ENCODE measurements at places on chromosomes 2 and 18. TPM values are rescaled to one million over a fixed set of nuclear protein-coding genes. Genes with fewer than 3 reads are reported as not detected.

DNA sequence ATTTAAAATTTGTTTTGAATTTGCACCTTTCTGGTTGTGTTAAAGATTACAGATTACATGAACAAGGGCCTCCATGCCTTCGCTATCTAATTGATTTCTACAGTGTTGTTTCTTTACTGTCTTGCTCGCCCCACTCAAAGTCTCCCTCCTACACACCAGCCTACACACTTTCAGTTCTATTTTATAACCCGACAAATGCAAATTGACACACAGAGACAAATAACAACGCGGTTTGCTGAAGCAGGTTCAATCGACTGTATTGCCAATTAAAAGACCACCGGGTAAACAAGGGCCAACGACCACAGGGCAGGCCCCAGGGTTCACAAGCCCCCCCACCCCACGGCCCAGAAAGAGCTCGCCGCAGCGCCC is 869 bp downstream of the STARD7 start:
- no peak for DNase-seq

GRCh38 chr2:215455958-215456357 is 20.1 kb upstream of the FN1 start:
- DNase-seq, result no peak

CIB4 gene
- not detected for total RNA-seq

DNA sequence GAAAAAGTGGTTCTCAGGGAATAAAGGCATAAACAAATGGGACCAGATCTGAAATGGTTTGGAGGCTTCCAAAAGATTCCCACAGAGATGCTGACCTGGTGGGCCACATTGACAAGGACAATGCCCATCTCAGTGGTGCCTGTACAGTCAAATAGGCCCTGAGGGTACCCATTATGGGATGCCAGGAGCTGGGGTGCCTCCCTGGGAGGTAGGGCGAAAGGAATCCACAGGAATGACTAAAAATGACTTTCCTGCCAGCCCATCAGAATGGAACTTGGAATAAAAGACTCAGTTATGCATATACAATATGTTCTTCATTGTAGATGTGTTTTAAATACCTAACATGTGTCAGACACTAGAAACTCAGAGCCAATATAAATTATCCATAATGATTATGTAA is 248.5 kb downstream of the RNF144A start:
- no peak for DNase-seq

- DNase-seq, result no peak
Observed at GRCh38 chr2:58922245-58922644, 681.1 kb upstream of the FANCL start.

- DNase-seq, result no peak
Observed at GRCh38 chr2:31526946-31527732, 53.6 kb downstream of the SRD5A2 start.

GRCh38 chr2:88614497-88615157 is 12.6 kb downstream of the EIF2AK3 start:
- DNase-seq, result no peak

DSC2 gene
- 0.29 TPM for total RNA-seq

DNA sequence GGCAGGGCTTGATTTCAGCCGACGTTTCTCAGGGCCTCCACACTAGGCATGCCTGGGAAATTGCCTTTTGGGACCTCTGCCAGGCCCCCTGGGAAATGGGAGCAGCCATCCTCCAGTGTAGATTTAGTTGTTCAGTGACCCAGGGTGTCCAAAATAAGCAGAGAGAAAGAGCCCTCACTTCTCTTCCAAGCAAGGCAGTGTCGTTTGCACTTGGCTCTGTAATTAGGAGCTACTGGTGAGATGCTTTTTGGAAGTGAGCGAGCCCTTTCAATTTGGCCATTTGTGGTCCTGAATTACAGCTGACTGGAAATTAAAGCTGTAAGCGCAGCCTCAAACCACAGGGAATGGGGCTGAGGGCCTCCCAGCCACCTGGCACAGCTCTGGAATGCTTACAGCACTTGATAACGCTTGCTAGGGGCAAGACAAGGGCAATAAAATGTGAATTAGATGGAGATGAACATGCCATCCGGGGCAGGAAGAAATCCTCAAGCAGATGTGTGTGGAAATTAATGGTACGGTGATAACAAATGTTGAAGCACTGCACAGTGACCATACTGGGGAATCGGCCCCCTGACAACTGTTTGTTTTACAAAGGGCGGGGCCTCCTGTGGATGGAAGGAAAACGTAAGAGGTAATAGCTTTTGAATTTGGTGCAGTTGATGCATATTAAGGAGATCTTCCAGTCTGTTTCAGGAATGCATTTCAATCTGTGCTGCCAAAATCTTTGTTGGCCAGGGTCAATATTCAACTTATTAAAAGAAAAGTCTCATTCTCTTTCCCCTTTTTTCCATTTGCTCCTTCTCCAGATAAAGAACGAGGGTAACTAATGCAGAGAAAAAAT is 173.1 kb downstream of the UXS1 start:
- no peak for DNase-seq

CRYGA gene
- total RNA-seq, result not detected

- no peak for DNase-seq
Observed at GRCh38 chr2:25933622-25934021, 48.7 kb downstream of the KIF3C start.

CFC1 gene
- total RNA-seq, result not detected

- no peak for DNase-seq
Observed at GRCh38 chr2:86274918-86275275, 62.5 kb downstream of the REEP1 start.

DNA sequence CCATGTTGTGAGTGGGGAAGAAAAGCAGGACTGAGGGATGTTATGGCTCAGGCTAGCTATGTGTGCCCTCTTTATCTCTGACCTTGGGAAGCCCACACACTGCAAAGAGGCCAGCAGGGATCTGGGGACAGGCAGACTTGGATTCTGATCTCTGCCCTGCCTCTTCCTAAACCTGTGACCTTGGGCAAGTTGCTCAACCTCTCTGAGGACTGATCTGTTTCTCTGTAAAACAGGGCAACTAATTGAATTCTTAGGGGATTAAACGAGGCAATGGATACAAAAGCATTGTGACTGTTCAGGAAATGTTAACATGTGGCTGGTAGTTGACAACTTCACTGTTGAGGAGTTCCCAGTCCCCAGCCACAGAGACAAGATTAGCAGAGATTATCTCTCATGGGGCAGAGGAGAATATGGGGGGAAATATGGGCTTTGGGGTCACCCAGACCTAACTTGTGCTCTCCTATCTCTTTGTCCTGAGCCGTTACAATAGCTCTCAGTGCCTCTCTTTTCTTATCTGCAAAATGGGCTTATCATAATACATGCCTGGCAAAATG is 184.7 kb upstream of the GLI2 start:
- DNase-seq, result peak; percentile 10

CCDC85A gene
- not detected for total RNA-seq

GRCh38 chr2:113768770-113769169 is 12.3 kb upstream of the SLC35F5 start:
- DNase-seq, result no peak

DNA sequence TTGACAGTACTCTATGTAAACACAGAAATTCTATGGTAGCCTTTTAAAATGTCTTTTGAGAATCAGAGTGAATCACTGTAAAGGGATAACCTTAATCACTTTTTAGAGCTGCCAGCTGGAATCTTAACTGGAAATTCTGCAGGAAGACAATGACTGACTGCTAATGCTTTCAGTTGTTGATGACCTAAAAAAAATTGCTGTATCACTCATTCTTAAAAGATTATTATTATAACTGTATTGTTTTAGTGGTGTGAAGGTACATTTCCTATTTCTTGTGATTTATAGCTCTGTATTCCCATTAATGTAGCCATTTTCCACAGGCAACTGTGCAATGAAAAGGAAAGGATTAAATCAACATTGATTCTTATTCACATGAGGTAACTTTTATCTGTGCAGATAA is 260.5 kb downstream of the CALCRL start:
- no peak for DNase-seq

GRCh38 chr2:10665833-10666232 is 23.9 kb downstream of the NOL10 start:
- DNase-seq, result no peak

CERKL gene
- not detected for total RNA-seq

- DNase-seq, result no peak
Observed at GRCh38 chr2:141707486-141707885, 423.3 kb downstream of the LRP1B start.

DNA sequence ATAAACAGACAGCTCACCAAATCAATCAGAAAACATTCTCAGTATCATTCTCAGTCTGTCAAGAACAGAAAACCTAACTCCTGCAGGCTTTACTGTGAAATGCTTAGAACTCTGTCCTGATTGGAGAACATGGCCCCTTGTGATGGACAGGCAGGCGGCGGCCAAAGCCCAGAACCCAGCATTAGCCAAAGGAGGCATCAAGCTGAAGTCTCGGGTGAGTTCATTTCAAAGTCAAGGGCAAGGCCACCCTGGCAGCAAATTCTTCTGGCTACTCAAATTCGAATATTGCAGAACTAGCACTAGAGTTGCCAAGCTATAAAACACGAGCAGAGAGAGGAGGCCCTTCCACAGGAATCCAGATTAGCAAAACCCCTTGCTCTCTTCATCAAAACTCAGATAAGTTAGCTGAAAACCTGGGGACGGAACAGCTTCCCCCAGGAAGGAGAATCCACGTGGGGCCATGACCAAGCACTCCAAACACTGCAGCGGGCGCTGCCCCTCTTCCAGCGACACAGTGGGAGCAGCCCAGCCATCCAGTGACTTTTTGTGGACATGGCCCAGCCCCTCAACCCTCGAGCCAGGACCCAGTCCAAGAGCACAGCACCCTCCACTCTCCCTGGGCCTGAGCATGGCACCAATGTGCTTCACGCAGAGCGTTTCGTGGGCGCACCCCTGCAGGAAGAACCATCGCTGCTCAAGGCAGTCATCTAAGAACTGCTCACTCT is 98.6 kb downstream of the HDAC4 start:
- no peak for DNase-seq

DNA sequence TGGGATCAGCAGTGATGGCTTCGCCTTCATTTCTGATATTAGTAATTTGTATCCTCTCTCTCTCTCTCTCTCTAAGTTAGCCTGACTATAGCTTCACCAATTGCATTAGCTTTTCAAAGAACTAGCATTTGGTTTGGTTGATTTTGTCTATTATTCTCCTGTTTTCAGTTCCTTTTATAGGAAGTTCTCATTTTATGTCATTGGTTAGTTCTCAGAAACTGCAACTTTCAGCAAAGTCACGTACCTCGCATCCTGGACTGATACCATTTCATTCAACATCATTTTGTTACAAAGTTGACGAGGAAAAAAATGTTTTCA is 450.8 kb downstream of the EIPR1 start:
- no peak for DNase-seq

GRCh38 chr2:211447548-211447947 is 891.1 kb downstream of the CPS1 start:
- no peak for DNase-seq

ASPRV1 gene
- total RNA-seq, result 0.05 TPM

DNA sequence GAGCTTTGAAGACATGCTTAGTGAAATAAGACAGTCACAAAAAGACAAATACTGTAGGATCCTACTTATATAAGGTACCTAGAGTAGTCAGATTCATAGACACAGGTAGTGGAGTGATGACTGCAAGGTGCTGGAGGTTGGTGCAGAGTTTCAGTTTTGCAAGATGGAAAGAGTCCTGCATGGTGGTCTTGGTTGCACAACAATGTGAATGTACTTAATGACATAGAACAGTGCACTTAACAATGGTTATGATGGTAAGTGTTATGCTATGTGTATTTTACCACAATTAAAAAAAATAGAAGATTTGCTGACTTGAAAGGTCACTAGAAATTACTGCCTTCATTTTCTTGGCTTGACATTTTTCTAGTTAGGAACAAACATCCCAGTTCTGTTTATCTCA is 9.5 kb downstream of the CERS6 start:
- DNase-seq, result no peak

DNA sequence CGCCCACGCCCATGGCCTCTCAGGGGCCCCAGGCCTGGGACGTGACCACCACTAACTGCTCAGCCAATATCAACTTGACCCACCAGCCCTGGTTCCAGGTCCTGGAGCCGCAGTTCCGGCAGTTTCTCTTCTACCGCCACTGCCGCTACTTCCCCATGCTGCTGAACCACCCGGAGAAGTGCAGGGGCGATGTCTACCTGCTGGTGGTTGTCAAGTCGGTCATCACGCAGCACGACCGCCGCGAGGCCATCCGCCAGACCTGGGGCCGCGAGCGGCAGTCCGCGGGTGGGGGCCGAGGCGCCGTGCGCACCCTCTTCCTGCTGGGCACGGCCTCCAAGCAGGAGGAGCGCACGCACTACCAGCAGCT is 2.4 kb downstream of the B3GNT7 start:
- DNase-seq, result no peak

AP1S3 gene
- 15.5 TPM for total RNA-seq

- no peak for DNase-seq
Observed at GRCh38 chr2:96970248-96970875, 16.0 kb downstream of the FAM178B start.

DNA sequence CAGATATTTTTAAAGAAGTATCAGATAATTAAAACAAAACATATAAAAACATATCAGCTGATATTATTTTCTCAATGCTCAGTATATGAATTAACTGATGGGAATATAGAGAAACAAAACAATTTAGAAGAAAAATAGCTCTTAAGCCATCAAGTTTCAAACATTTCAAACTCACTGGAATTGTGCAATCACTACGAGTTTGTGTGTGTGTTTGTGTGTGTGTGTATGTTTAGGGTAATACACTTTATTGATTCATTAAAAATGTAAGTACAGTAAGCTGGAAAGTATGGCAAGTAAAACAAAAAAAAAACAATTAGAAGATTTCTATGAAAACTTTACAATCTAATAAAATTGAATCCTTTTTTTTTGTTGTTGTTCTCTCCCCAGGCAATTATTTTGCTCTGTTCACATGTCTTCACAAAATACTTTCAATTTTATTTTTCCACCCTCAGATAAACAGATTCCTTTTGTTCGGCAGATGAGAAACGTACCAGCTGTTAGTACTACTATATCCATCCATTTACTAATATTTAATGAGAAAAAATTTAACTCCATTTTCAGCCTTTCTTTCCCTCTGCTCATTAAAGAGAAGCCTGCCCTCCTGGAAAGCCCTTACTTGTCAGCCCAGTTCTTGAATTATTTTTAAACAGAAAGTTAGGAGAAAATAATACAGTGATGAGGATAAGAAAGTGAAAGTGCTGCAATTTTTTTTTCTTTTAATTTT is 87.6 kb downstream of the SLC8A1 start:
- DNase-seq, result peak; percentile 52

DNA sequence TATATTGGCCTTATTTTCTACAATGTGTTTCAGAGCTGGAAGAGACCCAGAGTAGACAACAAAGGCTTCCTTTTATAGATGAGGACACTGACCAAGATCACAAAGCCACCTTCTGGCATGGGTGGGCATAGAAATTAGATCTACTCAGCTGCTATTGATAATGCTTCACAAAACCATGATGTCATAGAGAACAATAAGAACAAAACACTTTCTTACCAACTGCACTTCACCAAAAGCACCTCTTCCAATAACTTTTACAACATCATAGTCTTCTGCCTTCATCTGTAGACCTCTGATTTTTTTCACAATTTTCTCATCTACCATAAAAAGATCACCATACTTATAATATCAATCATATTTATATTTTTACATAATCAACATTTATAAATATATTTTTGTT is 58.1 kb downstream of the ROCK2 start:
- peak; percentile 27 for DNase-seq

TXNDC2 gene
- total RNA-seq, result not detected

- DNase-seq, result peak; percentile 72
Observed at GRCh38 chr18:31819106-31819924, 58.6 kb upstream of the SLC25A52 start.

- DNase-seq, result no peak
Observed at GRCh38 chr2:170714381-170715061, 616 bp upstream of the SP5 start.

- no peak for DNase-seq
Observed at GRCh38 chr2:102075479-102075878, 67.1 kb upstream of the IL1R1 start.

EPB41L5 gene
- total RNA-seq, result 7.1 TPM

ABCG5 gene
- total RNA-seq, result 0.08 TPM

All from SK-MEL-5 (cell line).